NCI-H82 (cell line): ENCODE measurements at places on chromosomes 3 and 15.
A peak's percentile ranks its signal among the peaks of the same experiment; 100 is the strongest.

GRCh38 chr15:51883271-51883837 lies 53.9 kb downstream of the TMOD3 start:
- peak; percentile 21 for DNase-seq

DNA sequence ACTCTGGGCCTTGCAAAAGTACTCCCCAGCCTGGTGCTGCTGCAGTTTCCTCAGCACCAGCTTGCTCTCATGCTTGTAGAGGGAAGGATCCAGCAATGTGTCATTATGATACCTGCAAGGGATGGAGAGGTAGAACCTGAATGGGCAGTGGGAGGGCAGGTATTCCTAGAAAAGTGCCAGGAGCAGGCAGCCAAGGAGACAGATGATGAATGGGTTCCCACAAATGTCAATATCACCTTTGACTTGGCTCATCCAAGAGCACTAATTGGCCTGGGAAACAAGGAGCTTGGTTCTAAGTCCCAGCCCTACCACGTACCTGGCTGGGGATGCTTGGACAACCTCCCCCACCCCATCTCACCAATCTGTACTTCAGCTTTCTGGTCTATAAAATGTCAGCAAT lies 9.4 kb downstream of the CILP start:
- DNase-seq = no peak

GRCh38 chr15:69484837-69485236 lies 32.2 kb downstream of the RPLP1 start:
- DNase-seq = no peak

DNA sequence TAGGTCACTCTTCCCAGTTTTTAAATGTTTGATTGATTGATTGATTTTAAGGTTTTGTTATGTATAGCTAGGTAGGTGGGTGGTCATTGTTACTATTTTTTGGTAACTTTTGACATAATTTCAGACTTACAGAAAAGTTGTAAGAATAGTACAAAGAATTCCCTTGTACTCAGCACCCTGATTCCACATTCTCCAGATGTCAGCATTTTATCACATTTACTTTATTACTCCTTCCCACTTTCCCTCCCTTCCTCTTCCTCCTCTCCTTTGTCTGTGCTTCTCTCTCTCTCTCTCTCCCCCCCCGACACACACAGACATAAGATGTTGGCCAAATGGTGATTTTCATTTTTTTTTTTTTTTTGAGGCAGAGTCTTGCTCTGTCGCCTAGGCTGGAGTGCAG lies 14.8 kb downstream of the IDH3A start:
- DNase-seq = no peak
